ENCODE measurements at places on chromosomes 2 and 18.
A peak's percentile ranks its signal among the peaks of the same experiment; 100 is the strongest.

- DNase-seq, result no peak
These were observed 172.3 kb downstream of the CELF4 start for GRCh38 chr18:37393221-37393827.

- DNase-seq, result no peak
These were observed 67.9 kb upstream of the ST3GAL5 start for GRCh38 chr2:85956646-85957039.

GRCh38 chr2:196409376-196409775 lies 230.1 kb upstream of the CCDC150 start:
- no peak for DNase-seq

- DNase-seq, result no peak
These were observed 12.2 kb downstream of the ASIC4 start for GRCh38 chr2:219526320-219527075.

GRCh38 chr2:82599021-82599420 lies 1860.1 kb downstream of the SUCLG1 start:
- DNase-seq, result no peak

DNA sequence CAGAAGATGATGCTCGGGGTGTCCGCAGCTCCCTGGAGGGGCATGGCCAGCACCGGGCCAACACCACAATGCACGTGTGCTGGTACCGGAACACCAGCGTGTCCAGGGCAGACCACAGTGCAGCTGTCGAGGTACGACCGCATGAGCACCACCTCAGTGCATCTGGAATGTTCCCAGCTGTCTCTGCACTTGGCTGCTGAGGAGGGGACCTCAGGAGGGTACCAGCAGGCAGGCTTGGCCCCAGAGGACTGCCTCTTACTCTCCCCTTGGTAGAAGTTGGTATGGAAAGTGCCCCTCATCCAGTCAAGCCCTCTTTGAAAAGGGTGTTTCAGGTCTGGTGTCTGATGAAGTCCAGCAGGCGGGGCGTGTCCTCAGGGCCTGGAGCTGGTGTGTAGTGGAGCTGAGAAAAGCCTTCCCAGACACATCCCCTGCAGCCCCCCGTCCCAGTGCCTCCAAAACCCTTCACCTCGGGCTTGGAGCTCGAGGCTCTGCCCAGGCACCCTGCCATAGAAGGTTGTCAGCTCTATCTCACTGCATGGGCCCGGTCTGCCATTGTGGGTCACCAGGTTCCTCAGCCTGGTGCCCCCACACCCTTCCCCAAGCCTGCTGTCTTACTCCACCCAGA lies 16.7 kb downstream of the STK25 start:
- DNase-seq, result no peak

DNA sequence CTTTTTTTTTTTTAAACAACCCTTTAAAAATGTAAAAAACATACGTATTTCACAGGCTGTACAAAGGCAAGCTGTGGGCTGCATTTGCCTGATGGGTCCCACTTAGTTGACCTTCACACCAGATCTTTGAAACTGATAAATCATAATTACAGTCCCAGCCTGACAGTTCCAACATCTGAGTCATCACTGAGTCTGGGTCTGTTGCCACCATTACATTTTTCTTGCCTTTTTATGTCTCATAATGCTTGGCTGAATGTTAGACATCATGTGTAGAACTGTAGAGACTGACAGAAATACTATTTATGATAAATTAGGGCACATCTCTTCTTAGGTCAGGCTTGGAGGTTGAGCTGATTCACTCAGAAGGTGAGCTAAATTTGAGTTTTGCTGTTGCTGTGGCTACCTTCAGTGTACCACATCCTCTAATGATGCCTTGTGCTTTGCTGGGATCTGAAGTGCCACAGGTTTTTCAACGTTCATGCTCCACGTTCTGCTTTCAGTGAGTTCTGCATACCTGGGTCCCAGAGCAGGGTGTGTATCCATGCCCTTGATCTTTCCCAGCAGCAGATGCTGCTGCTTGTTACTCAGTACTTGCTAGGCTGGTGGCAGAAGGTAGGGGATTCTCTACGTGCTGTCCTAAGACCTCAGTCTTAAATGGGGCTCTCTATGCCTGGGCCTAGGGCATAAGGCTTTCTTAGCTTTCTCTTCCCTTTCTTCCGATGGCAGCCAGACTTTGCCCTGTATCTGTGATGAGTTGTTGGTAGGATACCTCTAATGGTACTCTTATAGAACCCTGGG lies 160.6 kb upstream of the SMAD7 start:
- DNase-seq, result no peak

- DNase-seq, result no peak
These were observed 51.5 kb downstream of the RPL37A start for GRCh38 chr2:216549926-216550690.

DNA sequence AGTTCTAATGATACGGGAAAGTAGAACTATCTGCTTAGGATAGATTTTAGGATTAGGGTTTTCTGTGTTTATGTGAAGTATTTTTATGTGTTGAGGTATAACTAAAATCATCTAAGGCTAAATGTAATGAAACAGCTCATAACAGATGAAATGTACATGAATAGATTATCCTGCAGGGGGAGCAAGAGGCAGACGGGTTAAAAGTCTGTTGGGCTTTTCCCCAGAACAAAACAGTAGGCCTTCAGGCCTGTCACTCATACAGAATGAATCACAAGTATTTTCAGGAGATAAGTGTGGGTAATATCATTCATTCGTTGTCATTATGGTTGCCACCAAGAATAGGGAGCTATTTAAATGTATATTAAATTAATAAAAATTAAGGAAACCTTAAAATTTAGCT lies 107.9 kb upstream of the IL1R2 start:
- DNase-seq, result peak; percentile 47
